ENCODE measurements at places on chromosomes 3 and 15. TPM values are rescaled to one million over a fixed set of nuclear protein-coding genes. Genes with fewer than 3 reads are reported as not detected.
A peak's percentile ranks its signal among the peaks of the same experiment; 100 is the strongest.

- H3K27ac ChIP-seq: no peak overlapping the region
- no peak overlapping the region for H3K4me3 ChIP-seq
- H3K36me3 ChIP-seq: no peaks in the 10 kb centered on the region
- no peak for DNase-seq
Observed at GRCh38 chr3:62226601-62227339, 146.6 kb downstream of the FEZF2 start.

DNA sequence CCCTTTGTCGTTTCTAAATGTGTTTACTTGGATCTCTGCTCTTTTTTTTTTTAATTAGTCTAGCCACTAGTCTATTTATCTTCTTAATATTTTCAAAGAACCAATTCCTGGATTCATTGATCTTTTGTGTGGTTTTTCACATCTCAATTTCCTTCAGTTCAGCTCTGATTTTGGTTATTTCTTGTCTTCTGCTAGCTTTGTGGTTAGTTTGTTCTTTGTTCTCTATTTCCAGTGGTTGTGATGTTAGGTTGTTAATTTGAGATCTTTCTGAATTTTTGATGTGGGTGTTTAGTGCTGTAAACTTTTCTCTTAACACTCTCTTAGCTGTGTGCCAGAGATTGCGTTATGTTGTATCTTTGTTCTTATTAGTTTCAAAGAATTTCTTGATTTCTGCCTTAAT is 446.1 kb downstream of the CNTN4 start:
- no peaks in the 10 kb centered on the region for H3K36me3 ChIP-seq
- no peak for DNase-seq
- H3K27me3 ChIP-seq: no peaks in the 10 kb centered on the region
- H3K27ac ChIP-seq: no peak overlapping the region
- no peak overlapping the region for H3K4me3 ChIP-seq

GRCh38 chr3:70615286-70615685 is 302.8 kb upstream of the MDFIC2 start:
- DNase-seq: no peak
- no peak overlapping the region for H3K4me3 ChIP-seq
- no peaks in the 10 kb centered on the region for H3K4me1 ChIP-seq
- H3K36me3 ChIP-seq: no peaks in the 10 kb centered on the region
- no peaks in the 10 kb centered on the region for H3K27me3 ChIP-seq

- H3K36me3 ChIP-seq: no peaks in the 10 kb centered on the region
- H3K27me3 ChIP-seq: no peaks in the 10 kb centered on the region
- no peak overlapping the region for H3K27ac ChIP-seq
Observed at GRCh38 chr15:72958634-72959033, 93.6 kb upstream of the NEO1 start.

CACNA2D3 gene
- 0.20 TPM for total RNA-seq

DNA sequence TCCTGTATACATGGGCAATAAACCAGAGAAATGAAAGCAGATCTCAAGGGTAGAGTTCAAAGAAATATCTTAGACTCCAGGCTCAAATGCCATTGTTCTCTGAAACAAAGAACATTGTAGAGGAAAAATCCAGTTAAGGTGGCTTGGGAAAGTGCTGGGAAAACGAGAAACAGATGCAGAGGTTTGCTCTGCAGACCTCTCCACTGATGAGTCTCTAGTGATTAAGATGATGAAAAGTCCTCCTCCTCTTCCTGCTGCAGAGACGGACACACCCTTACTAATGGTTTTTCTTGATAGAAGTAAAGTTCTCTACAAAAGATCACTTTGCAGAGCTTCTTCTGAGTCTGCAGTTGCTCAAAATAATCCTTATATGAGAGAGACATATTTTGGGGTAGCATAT is 264.7 kb downstream of the GABRG3 start:
- DNase-seq: no peak
- H3K36me3 ChIP-seq: no peaks in the 10 kb centered on the region
- H3K4me3 ChIP-seq: no peak overlapping the region
- no peaks in the 10 kb centered on the region for H3K27me3 ChIP-seq
- no peak overlapping the region for H3K27ac ChIP-seq
- H3K4me1 ChIP-seq: no peaks in the 10 kb centered on the region

DNA sequence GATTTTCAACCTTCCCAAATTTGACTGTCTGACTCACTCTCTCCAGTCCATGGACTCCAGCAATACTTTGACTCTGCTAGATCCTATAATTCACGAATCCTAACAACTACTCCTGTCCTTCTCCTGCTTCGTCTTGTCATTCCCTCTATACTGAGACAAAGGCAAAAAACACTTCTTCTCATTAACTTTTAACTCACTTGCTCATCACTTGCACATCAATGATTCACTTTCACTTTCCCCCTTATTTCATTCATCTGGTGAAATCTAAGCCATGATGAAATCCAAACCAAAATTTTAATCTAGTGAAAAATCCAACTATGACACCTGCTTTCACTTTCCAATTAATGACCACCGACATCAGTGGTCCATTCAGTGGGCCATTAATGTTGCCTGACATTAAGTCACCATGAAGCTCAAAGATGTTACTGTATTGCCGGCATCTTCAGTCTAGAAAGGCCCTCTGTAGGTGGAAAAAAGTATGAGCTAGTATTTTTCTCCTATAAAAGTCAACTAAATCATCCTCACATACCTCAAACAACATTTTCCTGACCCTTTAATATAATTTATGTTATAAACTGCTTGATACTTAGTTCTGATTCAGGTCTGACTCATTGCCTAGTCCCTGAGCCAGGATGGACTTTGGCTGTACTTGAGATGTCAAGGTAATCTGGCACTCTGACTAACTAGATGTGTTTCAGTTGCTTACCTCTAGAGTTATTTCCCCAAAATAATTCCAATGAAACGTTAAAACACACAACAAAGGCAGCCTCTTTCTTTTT is 158.6 kb downstream of the CNTN6 start:
- H3K4me1 ChIP-seq: no peaks in the 10 kb centered on the region
- no peaks in the 10 kb centered on the region for H3K36me3 ChIP-seq
- no peak overlapping the region for H3K4me3 ChIP-seq
- no peak for DNase-seq
- H3K27ac ChIP-seq: no peak overlapping the region

DNA sequence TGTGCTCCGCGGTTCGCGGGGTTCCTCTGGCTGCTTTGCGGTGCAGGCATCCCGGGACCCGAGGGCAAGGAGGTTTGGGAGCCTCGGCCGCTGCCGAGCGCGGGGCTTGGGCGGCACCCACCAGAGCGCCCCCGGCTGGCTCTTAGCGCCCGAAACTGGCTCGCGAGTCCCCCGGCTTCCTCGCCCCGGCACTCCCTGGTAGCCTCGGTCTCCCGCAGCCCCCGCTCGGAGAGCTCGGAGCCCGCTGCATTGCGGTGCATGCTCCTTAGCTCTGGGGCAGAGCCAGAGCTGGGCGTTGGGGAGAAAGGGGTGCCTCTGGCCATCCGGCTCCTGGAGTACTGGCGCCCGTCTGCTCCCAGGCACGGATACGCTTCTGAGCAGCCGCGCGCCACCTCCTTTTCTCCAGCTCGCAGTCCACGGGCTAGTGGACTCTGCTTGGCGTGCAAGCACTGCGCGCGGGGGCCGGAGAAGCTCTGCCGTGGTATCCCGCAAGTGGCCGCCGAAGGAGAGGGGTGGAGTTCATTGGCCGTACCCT is 753 bp downstream of the EPHB1 start:
- peaks cover 35% of the 10 kb centered on the region for H3K27me3 ChIP-seq
- H3K4me1 ChIP-seq: no peaks in the 10 kb centered on the region
- no peak overlapping the region for H3K27ac ChIP-seq
- no peaks in the 10 kb centered on the region for H3K36me3 ChIP-seq
- H3K4me3 ChIP-seq: no peak overlapping the region
- DNase-seq: no peak

GRCh38 chr15:98942431-98942830 is 65.2 kb downstream of the PGPEP1L start:
- H3K27ac ChIP-seq: no peak overlapping the region
- H3K36me3 ChIP-seq: no peaks in the 10 kb centered on the region

GRCh38 chr3:108089579-108089978 is 1.3 kb downstream of the CD47 start:
- H3K4me1 ChIP-seq: peaks cover 19% of the 10 kb centered on the region
- no peak overlapping the region for H3K27ac ChIP-seq
- no peak for DNase-seq
- peak overlapping the region; percentile 67 for H3K4me3 ChIP-seq
- no peaks in the 10 kb centered on the region for H3K27me3 ChIP-seq

FAM43A gene
- total RNA-seq: 6.8 TPM

GRCh38 chr3:139894643-139894989 is 40.4 kb upstream of the CLSTN2 start:
- no peaks in the 10 kb centered on the region for H3K36me3 ChIP-seq
- peaks cover 6% of the 10 kb centered on the region for H3K27me3 ChIP-seq
- no peak overlapping the region for H3K4me3 ChIP-seq
